ENCODE measurements at places on chromosomes 2 and 18.

DNA sequence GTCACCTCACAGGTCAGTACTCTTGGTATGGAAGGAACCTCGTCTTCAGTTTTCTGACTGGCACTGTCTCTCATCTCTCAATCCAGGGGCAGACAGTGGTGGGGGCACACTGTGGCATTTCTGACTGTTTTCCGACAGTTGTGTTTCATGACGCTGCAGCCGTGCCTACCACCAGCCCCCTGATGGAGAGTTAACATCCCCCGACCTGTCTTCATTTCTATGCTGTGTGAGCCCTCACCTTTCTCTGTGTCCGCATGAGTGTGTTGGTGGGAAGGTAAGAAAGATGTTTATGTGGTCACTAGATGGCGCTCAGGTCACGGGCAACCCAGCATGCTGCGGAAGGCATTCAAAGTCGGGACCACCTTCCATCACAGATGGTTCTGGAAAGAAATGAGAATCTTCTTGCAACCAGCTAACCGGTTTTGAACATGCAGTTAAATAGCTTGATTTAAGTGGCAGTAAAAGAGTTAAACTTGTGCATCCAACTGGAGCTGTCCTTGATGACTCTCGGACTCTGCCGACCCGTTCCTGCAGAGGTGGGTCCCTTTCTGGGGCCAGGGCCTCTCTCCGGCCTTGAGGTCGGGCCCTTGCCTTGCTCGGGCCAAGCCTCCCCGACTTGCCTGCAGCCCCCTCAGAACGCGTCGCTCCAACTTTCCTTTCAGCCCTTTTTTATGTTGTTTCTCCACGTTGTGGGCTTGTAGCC, 92.4 kb downstream of the DYSF start:
- no peak for DNase-seq

- no peak for DNase-seq
Observed at GRCh38 chr2:14288016-14288415, 344.5 kb upstream of the LRATD1 start.

DNA sequence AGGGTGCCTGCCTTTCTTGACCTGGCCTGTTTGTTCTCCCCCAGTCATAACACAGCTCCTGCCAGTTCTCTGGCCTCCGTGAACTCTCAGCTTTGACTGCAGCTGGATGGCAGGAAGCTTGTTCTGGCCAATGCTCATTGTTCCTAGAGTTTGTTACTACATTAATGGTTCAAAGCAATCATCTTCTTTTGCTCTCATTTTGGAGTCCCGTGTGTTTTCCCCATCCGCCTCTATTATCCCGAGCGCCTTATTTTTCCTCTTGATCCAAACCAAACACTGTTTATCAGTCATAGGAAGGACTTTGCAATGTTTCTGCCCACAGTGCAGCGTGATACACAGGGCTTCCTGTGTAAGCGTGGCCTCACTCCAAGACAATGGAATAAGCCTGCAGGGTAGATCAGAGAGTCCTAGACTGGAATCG, 184.3 kb upstream of the APCDD1 start:
- DNase-seq = no peak

GRCh38 chr2:208407667-208408066, 1.1 kb downstream of the PTH2R start:
- DNase-seq = no peak

DNA sequence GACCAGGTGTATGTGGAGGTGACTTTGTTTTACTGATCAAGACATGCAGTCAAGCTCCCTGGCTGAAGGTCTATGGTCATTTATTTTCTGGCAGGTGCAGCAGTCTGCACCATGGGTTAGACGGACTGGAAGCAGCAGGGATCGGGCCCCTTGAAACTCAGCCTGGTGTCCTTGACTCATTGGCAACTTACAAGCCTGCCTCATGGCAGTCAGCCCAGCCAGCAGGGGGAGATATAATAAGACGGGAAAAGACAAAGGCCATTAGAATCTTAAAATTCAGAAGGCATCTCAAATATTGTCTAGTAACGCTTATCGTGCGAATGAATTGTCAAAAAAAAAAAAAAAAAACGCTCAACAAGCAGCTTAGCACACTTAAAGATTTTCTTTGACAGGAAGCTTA, 308.2 kb downstream of the EN1 start:
- no peak for DNase-seq

- DNase-seq = no peak
Observed at GRCh38 chr2:19036091-19036490, 322.3 kb downstream of the OSR1 start.

- no peak for DNase-seq
Observed at GRCh38 chr2:18110222-18110621, 231.8 kb downstream of the KCNS3 start.

DNA sequence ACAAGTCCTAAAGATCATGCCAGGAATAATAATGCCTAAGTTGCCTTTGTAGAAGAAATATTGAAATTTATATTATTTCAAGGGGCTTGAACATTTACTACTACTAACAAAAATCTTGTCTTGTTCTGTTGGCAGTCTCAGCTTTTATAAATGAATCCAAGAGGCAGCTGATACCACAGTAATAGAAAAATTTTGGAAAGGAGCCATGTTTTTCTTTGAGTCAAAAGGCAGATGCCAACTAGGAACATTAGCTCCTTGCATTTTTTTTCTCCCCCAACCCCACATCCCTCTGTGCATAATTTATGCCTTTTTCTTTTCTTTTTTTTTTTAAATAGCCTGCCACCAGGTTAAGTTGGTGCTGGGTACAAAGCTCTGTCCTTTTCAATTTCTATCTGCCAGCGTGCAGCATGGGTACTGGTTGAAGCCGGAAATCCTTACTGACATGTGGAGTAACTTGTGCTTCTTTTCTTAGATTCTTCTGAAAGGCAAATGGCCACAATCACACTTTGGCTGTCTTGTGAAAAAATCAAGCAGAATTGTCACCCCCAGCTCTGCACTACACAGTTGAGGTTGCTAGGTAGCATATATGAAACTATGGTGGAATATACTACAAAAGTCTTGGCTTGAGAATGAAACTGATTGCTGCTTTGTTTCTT, 98.8 kb downstream of the RHBDD1 start:
- no peak for DNase-seq

DNA sequence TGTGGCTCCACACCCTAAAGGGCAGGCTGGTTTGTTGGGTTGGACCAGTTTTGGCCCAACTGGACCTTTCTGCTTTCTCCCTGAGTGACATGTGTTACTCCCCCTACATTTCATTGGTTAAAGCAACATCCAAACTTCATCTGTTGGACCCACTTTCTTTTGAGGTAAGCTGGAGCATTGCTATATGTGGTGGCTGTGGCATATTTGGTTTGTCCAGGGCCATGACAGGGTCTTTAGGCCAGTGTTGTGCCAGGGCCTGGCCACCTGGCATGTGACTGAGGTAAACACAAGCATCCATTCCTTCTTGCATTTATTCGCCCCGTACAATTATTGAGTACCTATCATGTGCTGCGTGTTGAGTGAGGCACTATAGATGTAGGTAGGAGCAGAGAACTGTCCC, 36.8 kb upstream of the MARCO start:
- DNase-seq = peak; percentile 17

DNA sequence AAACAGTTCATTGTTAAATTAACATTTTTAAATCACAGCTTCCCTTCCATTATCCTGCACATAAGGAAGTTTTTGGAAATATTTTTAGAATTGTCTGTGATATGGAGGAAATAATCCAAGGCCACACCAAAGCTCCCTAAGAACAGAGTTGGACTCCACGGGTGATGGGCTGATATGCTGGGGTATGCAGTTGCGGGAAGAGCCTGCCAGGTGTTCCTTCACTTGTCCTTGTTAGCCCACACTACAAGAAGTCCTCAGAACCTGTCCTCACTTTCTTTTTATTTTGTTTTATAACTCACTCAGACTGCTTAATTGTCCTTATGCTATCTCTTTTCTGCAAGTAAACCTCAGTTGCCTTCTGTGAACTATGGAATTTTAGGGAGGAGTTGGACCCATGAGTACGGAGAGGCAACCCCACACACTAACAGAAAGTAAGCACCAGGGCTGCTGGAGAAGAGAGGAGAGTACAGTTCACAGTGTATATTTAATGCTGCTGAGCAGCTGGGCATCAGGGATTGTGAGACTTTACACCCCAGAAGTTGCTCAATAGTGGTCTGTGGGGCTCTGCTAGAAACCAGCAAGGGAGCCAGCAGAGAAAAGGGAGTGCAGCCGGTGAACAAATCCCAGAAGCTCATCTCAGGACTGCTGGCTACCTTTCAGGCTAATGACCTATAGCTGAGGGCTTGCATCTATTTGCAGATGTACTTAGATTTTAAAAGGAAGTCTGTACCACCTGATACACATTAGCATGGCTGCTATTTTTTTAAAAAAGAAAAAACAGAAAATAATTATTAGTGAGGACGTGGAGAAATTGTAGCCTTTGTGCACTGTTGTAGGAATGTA, 280.1 kb upstream of the STON1 start:
- no peak for DNase-seq

- no peak for DNase-seq
Observed at GRCh38 chr18:62258616-62259015, 66.5 kb upstream of the TNFRSF11A start.

GRCh38 chr18:70154591-70155194, 50.8 kb downstream of the RTTN start:
- no peak for DNase-seq

DNA sequence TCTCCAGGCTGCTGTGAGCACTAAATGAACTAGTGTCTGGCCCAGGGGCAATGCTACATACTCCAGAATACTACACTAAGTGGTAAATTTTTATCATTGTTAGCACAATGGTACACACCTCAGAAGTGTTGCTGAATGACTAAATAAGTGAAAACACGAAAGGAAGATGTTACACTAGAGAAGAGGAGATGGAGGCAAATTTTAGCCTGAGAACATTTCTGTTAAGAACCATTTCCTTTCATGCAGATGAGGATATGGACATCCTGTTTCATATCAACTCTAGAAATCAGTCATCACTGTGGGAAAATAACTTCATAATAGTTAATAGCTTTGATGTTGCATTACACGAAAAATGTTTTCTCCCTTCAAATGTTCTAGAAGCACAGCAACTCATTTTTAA, 117.6 kb upstream of the STK17B start:
- no peak for DNase-seq

DNA sequence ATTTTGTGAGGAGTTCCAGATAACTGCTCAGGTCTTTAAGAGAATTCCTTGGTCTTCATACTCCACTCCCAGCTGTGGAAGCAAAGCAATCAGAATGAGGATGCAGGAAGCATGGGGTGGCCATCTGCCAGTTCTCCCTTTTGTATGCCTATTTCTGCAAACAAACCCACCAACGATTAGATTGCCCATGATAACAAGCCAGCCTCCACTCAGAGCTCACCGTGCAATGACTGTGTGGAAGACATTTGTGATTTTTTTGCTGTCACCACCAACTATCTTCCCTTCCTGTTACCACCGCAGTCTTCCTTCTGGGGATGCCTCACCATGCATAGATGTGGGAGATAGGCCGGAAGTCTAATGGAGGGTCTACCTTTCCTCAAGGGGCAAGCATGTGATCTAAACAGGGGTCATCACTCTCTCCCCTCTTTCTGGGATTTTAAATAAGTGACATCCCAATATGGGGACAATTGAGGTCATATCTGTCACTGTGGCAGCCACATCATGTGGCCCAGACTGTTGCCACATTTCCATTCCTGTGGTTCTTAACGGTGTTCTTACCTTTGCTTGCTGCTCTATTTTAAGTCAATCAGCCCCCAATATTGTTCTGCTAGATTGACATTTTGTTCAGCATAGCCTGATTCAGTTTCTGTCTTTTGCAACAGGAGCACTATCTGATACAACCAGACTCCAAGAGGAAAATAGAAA, 4.4 kb downstream of the AFF3 start:
- no peak for DNase-seq

DNA sequence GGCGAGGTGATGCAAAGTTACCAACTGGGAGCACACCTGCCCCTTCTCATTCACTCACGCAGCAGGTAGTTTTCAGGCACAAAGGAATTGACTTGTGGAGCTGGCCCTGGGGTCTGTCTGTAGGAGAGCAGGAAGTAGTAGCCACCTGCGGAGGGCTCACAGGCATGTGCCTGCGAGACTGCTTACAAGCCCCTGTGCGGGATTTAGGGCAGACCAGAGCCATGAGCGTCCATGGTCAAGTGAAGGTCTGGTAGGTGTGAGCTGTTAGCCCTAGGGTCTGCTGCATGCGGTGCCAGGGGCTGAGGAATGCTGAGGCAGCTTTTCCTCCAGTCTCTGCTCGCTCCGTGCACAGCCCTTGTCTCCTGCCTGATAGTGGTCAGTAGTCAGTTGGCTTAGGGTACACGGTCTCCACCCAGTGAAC, 18.9 kb downstream of the INPP4A start:
- DNase-seq = peak; percentile 64

GRCh38 chr2:168749297-168749696, 53.1 kb upstream of the NOSTRIN start:
- DNase-seq = no peak

GRCh38 chr2:220963076-220963475, 609.0 kb downstream of the EPHA4 start:
- no peak for DNase-seq

- no peak for DNase-seq
Observed at GRCh38 chr2:203873461-203873860, 5.9 kb downstream of the CTLA4 start.

DNA sequence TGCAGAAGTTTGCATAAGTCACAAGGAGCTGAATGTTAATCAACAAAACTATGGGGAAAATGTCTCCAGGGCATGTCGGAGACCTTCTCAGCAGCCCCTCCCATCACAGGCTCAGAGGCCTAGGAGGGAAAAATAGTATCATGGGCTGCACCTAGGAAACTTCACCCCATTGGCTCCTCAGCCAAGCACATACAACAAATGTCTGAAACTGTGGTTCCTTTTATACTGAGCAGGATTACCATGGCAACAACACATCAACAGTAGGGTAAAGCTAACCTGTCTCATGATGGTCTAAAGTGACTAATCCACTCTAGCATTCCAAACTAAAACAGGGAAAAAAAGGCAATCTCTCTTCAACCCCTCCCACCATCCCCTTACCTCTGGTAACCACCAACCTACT, 3.2 kb upstream of the NEMP2 start:
- DNase-seq = no peak

- no peak for DNase-seq
Observed at GRCh38 chr2:21804151-21804550, 680.4 kb downstream of the TDRD15 start.

- DNase-seq = no peak
Observed at GRCh38 chr2:63777816-63778215, 63.9 kb upstream of the UGP2 start.

DNA sequence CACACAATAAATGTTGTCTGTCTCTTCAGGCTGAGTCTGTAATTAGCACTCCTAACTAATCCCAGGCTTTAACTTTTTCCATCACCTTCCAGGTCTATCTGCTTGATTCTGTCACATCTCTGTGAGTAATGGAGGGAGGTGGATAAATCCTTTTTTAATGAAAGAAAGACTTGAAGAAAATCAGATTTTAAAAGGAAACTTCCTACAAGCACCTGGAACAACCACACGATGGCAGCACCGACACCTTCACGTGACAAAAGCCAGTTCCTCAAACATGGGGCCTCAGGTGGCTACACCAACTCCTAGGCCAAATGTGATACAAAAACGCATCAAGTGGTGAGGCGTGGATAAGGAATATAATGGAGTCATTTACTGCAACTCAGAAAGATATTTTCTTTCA, 41.8 kb downstream of the TGFBRAP1 start:
- no peak for DNase-seq

- DNase-seq = no peak
Observed at GRCh38 chr2:196241175-196241574, 69.8 kb upstream of the STK17B start.

GRCh38 chr18:79441420-79441819, 45.7 kb downstream of the NFATC1 start:
- no peak for DNase-seq

Measured in coronary artery (tissue), 2 donors.